ENCODE measurements at places on chromosomes 12 and 14.

DNA sequence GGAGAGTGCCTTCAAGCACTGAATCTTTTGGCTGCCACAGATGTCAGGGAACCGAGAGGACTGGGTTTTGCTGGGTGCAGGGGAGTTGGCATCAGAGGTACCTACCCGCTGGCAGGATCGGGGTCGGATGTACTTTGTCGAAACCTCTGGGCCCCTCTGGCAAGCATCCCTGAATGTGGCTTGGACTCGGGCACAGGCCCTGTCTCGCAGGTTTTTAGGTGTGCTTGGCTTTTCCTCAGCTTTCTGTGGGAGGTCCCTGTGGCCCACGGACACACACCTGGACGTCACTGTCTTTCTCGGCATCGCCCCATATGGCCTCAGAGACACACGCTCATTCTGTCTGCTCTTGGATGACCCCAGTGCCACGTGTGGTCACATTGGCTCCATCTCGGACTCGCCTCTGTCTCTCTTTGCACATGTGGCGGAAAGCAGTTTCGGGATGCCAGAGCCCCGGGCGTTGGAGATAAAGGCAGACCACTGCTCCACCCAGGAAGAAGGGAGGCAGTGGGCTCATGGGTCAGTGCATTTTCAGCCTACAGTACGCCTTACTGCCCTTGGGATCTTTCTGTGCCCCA lies 769.6 kb upstream of the ALG10B start:
- DNase-seq, result no peak

DNA sequence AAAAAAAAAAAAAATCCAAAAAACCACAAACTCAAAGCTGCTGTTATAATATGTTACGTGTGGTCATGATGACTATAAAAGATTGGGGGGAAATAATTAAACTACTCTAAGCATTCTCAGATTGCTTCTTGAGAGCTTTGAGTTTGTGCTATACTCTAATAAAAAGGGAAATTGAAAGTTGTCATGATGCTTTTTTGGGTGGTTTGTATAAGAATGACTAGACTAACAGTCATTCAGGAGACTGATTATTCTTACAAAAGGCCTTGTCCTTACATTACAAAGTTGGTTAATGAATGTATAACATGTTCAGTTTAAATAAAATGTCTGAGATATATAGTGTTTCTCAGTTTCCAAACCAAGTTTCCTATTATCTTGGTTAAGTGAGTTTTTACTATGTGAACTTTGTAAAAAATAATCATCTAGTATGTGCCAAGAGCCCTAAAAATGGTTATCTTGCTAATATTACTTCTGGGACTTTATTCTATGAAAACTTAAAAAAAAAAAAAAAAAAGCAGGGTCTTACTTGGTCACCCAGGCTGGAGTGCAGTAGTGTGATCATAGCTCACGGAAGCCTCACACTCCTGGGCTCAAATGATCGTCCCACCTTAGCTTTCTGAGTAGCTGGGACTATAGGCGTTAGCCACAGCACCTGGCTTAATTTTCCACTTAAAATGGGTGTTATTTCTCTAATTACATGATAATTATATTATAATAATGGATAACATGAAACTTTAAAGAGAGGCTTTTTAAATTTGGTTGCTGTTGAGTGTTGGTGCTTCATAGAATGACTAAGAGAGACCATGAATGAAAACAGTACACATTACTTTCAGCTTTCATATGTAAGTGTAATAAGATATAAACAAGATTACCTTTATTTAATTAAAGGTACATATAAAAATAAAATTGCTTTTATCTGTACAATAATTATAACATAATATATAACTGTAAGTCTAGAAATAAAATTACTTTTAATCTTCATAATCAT lies 459.6 kb upstream of the RGS6 start:
- DNase-seq, result no peak

DNA sequence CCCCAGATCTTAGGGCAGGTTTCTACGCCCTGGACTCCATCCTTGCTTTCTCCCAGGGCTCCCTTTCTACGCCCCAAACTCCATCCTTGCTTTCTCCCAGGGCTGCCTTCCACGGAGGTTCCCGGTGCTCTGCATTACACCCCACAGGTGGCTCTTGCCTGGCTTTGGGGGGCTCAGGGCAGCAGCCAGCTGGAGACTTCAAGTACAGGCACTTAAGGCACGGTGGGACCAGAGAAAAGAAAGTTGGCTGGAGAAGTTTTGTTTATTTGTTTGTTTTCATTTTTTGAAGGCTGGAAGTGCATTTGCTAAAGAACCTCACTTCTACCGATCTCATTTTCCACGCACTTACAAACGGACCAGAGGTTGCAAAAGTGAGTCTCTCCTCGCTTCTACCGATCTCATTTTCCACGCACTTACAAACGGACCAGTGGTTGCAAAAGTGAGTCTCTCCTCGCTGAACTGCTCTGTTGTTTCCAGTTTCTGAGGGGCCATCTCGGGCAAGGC lies 103.8 kb upstream of the MED13L start:
- DNase-seq, result no peak

DNA sequence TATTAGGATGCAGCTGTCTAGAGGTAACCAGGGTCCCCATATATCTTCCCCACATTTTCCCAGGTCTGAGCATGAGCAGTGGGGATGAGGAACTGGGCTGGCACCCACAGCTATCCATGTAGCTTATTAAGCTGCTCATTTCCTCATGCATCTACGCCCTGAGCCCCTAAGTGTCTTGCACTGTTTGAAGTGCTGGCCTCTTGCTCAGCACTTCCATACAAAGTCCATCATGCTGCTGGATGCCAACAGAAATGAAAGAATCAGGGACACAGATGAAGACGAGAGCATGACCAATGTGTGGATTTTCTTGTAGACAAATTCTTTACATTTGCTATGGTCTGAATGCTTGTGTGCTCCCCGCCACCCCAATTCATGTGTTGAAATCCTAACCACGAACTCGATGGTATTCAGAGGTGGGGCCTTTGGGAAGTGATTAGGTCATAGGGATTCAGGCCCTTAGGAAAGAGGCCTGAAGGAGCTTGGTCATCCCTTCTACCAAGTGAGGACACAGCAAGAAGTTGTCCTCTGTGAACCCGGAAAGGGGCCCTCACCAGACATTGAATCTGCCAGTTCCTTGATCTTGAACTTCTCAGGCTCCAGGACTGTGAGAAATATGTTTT lies 54.5 kb downstream of the C12orf75 start:
- no peak for DNase-seq

DNA sequence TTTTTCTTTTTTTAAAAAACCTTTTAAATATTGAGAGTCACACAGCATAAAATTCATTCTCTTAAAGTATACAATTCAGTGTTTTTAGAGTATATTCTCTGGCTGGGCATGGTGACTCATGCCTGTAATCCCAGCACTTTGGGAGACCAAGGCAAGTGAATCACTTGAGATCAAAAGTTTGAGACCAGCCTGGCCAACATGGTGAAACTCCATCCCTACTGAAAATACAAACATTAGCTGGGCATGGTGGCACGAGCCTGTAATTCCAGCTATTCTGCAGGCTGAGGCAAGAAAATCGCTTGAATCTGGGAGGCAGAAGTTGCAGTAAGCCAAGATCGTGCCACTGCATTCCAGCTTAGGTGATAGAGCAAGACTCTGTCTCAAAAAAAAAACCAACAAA lies 68.4 kb upstream of the BCAT1 start:
- DNase-seq, result no peak

GRCh38 chr14:28247491-28247890 lies 519.1 kb upstream of the FOXG1 start:
- DNase-seq, result no peak

DNA sequence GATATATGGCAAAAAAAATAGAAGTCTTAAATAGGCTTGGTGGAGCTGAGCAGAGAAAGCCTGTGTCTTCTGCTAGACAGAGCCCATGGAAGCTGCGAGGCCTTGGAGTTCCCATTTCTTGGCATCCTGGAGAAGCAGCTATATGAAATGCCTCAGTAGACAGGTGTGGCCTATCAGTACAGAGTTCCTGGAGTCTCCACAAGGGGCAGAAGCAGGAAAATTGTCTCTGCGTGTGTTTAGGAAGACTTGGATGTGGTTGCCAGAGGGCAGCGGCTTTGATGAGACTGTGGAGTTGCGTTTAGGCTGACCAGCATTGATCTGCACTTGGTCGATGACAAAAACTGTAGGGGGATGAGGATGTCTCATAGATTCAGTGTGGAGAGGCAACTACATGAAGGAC lies 334.5 kb upstream of the SEL1L start:
- DNase-seq, result no peak

DNA sequence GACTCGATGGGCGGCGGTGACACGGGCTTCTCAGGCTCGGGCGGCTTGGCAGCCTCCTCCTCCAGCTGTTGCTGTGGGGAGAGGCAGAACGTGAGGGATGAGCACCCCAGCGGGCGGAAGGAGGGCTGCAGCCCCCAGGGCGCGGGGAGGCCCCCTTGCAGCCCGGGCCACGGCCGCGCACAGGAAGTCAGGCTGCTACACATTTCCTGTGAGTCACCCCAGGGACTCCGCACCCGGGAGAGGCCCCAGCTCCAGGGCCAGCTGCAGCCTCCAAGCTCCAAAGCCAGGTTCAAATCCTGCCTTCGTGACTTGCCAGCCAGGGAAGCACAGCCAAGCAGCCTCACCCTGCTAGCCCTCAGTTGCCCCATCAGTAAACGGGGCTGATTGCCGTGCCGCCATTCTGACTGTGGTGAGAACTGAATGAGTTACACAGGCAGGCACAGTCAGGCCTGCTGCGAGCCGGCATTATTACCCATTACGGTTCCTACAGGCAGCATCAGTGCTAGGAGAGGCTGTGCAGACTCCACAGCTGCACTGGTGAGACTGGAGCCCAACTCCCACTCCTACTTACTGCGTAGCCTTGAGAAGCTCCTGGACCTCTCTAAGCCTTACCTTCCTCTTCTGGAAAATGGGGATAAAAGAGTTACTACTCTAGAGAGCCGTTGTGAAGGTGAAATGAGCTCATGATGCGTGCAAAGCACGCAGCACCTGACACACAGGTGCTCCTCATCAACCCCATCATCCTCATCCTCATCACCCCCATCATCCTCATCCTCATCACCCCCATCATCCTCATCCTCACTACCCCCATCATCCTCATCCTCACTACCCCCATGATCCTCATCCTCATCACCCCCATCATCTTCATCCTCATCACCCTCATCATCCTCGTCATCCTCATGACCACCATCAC lies 100.9 kb downstream of the NCOR2 start:
- DNase-seq, result peak; percentile 85

DNA sequence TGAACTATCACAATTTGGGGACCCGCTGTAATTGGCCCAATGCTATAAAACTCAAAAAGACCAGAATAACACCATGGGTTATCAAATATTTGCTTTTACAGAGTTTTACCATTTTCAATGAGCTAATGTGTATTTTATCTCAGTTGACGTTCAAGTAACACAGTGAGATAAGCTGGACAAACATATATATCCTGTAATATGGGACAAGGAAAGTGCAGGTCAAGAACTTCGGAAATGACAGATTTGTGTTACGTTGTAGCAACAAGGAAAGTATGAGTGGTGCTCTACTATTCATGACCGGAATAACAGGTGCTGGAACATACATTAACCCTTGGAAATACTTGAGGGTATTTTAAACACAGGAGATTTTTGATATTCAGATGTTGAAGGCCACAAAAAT lies 566.4 kb upstream of the FLRT2 start:
- DNase-seq, result no peak

- DNase-seq, result no peak
Observed at GRCh38 chr12:119090276-119090675, 88.5 kb upstream of the HSPB8 start.

GRCh38 chr12:6507102-6507998 lies 13.4 kb downstream of the NCAPD2 start:
- no peak for DNase-seq

GRCh38 chr12:57248934-57249742 lies 1.8 kb downstream of the STAC3 start:
- DNase-seq, result no peak

GRCh38 chr14:24775950-24776349 lies 142.0 kb upstream of the GZMB start:
- no peak for DNase-seq

DNA sequence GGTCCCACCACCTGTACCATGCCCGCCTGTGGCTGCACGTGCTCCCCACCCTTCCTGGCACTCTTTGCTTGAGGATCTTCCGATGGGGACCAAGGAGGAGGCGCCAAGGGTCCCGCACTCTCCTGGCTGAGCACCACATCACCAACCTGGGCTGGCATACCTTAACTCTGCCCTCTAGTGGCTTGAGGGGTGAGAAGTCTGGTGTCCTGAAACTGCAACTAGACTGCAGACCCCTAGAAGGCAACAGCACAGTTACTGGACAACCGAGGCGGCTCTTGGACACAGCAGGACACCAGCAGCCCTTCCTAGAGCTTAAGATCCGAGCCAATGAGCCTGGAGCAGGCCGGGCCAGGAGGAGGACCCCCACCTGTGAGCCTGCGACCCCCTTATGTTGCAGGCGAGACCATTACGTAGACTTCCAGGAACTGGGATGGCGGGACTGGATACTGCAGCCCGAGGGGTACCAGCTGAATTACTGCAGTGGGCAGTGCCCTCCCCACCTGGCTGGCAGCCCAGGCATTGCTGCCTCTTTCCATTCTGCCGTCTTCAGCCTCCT lies 1.1 kb downstream of the INHBE start:
- no peak for DNase-seq

GRCh38 chr14:68703093-68703492 lies 89.8 kb downstream of the ZFP36L1 start:
- DNase-seq, result no peak

- DNase-seq, result no peak
Observed at GRCh38 chr12:83141460-83141994, 454.8 kb downstream of the TMTC2 start.

- DNase-seq, result peak; percentile 79
Observed at GRCh38 chr14:99320105-99320572, 48.1 kb upstream of the BCL11B start.

- DNase-seq, result no peak
Observed at GRCh38 chr12:56644654-56645053, 1.1 kb downstream of the ATP5F1B start.

DNA sequence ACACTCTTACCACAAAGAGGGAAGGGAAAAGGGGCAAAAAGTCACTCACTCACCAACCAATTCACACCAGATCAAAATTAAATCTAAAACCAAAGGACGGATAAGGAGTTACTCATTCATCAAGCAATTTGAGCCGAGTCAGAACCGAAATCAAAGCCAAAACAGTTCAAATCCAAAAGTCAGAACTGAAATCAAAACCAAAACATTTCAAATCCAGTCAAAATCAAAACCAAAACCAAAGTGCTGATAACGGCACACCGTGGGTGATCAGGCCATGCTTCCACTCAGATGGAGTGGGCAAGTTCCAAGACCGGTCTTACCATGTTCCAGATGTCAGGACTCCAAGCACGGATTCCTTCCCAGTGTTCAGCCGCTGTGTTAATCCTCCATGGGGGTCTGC lies 139.5 kb downstream of the SLC38A6 start:
- no peak for DNase-seq

- no peak for DNase-seq
Observed at GRCh38 chr14:74429991-74430390, 4.0 kb upstream of the SYNDIG1L start.

DNA sequence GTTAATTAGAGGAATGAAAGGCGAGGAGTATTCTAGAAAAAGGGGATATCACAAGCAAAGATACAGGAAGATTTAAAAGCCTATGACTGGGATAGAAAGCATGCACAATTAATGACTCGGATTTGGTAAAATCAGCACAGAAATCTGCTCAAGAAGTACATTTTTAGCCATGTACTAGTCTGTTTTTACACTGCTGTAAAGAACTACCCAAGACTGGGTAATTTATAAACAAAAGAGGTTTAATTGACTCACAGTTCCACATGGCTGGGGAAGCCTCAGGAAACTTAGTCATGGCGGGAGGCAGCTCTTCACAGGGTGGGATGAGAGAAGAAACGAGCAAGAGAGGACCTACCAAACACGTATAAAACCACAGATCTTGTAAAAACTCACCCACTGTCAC lies 716.3 kb upstream of the MDGA2 start:
- no peak for DNase-seq

GRCh38 chr12:123854232-123854631 lies 92.1 kb downstream of the DNAH10 start:
- DNase-seq, result no peak

Measured in activated T-cell treated with anti-CD3 and anti-CD28 coated beads for 48 hours (primary cell).